Prostate gland (tissue), 2 donors: ENCODE measurements at places on chromosomes 11 and 22. TPM values are rescaled to one million over a fixed set of nuclear protein-coding genes. Genes with fewer than 3 reads are reported as not detected.

MYEOV gene
- total RNA-seq = not detected

PANX3 gene
- not detected for total RNA-seq

- no peaks in the 10 kb centered on the region for H3K27me3 ChIP-seq
- DNase-seq = no peak
- H3K36me3 ChIP-seq = no peaks in the 10 kb centered on the region
- no peak overlapping the region for H3K27ac ChIP-seq
- no peaks in the 10 kb centered on the region for H3K4me1 ChIP-seq
- H3K4me3 ChIP-seq = no peak overlapping the region
These were observed 7.8 kb upstream of the STIP1 start for GRCh38 chr11:64178203-64178602.

GRCh38 chr11:76269661-76270261 is 63.5 kb upstream of the WNT11 start:
- no peak for DNase-seq
- H3K36me3 ChIP-seq = no peaks in the 10 kb centered on the region
- H3K27me3 ChIP-seq = no peaks in the 10 kb centered on the region
- no peak overlapping the region for H3K27ac ChIP-seq

DNA sequence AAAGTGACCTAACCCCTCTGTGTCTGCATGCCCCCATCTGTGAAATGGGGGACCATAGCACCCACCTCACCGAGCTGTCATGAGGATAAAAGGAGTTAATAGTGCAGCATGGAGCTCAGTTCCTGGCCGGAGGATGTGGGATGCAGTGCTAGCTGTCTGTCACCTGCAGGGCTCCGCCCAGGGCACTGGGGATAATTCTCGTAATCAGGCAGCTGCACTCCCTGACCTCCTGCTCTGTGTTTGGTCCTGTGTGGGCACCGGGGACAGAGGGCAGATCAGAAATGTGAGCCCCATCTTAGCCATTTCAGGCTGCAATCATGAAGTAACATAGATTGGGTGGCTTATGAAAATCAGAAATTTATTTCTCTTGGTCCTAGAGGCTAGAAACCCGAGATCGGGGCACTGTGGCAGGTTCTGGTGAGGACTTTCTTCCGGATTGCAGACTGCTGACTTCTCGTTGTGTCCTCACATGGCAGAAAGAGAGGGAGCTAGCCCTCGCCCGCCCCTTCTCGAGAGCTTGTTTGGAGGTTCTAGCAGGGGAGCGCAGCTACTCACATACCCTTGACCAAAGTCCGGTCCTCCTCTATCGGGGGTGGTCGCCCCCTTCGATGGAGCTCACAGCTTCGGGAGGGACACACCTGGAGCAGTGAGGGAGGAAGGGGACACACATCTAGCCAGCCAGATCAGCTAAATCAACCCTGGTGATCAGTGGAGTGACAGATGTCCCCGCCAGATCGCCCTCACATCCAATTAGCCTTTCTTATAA is 3.2 kb downstream of the KCTD17 start:
- no peak overlapping the region for H3K27ac ChIP-seq
- H3K36me3 ChIP-seq = no peaks in the 10 kb centered on the region
- H3K4me1 ChIP-seq = peaks cover 3% of the 10 kb centered on the region
- H3K4me3 ChIP-seq = no peak overlapping the region

DNA sequence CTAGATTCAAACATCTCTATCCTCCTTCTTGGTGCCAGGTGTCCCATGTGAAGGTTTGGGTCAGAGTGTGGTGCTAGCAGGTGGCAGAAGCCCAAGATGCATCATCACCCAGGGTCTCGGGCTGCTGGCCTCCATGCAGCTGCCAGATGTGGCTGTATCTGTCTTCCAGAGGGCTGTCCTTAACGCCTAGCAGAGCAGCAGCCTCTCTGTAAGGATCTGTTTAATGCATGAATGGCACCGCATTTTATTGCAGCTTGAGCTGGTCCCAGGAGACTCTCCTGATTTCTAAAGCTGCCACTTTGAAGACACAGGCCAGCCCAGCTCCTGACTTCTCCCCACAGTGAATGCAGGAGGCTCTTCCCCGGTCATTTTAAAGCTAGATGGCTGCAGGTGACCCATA is 26.3 kb downstream of the SLC1A2 start:
- no peaks in the 10 kb centered on the region for H3K27me3 ChIP-seq
- H3K27ac ChIP-seq = no peak overlapping the region
- DNase-seq = no peak

- DNase-seq = no peak
- no peaks in the 10 kb centered on the region for H3K4me1 ChIP-seq
- no peak overlapping the region for H3K4me3 ChIP-seq
These were observed 36.5 kb downstream of the TSPAN18 start for GRCh38 chr11:44763121-44763820.

DNA sequence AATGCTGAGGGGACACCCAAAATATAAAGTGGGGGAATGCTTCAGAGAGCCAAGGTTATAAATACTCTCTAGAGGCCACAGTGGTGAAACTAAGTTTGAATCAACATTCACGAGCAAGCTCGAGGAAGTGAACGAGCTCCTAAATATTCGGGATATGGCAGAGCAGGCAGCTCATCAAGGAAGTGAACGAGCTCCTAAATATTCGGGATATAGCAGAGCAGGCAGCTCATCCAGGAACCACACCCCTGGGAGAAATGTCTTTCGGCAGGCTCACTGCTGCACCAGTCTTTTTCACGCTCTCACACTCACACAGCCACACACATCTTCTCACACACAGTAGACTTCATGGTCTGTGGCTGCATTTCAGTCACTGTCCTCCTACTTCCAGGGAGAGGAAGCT is 787.5 kb downstream of the OPCML start:
- DNase-seq = no peak
- H3K36me3 ChIP-seq = no peaks in the 10 kb centered on the region
- H3K27me3 ChIP-seq = no peaks in the 10 kb centered on the region
- no peak overlapping the region for H3K27ac ChIP-seq
- H3K4me1 ChIP-seq = no peaks in the 10 kb centered on the region

SUSD2 gene
- total RNA-seq = 9.3 TPM

DNA sequence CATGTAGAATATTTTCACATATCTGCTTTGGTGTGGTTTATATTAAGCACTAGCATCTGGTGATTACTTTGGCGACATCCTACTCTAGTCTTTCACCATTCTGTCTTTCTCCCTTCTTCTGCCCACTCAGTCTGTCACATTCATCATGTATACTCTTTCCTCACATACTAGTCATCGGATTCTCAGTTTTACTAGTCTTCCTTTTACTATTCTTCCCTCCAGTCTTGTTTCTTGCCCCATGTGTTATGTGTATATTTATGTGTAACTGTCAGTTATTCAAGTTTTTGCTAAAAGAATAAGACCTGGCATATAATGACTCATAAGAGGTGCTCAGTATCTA is 4.6 kb upstream of the DIXDC1 start:
- H3K36me3 ChIP-seq = no peaks in the 10 kb centered on the region
- no peak overlapping the region for H3K4me3 ChIP-seq
- H3K27ac ChIP-seq = no peak overlapping the region
- no peak for DNase-seq
- H3K4me1 ChIP-seq = no peaks in the 10 kb centered on the region

FOLR3 gene
- not detected for total RNA-seq

GRCh38 chr11:61598886-61599868 is 18.3 kb upstream of the SYT7 start:
- H3K4me3 ChIP-seq = no peak overlapping the region
- peaks cover 19% of the 10 kb centered on the region for H3K4me1 ChIP-seq
- no peak for DNase-seq
- H3K27ac ChIP-seq = peak overlapping the region; percentile 98
- H3K27me3 ChIP-seq = no peaks in the 10 kb centered on the region

GRCh38 chr11:13290221-13290980 is 12.8 kb downstream of the BMAL1 start:
- no peaks in the 10 kb centered on the region for H3K27me3 ChIP-seq
- DNase-seq = no peak
- H3K4me3 ChIP-seq = no peak overlapping the region

DNA sequence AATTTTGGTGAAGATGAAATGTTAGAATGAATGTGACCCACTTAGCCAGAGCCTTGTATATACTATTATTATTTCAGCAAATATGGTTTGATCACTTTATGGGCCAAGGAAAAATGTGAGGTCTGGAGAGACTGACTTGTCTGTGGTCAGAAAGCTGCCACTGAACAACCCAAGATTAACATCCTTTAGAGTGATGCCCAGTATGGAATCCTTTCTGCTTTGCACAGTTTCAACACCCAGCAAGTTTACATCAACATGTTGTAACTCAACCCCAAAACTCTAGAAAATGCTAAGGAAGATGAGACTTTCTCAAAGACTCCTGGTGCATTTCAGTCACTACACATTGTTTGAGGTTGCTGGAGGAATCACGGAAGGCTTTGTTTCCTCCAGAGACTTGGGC is 107.7 kb downstream of the SNX19 start:
- DNase-seq = no peak
- no peak overlapping the region for H3K27ac ChIP-seq
- no peaks in the 10 kb centered on the region for H3K4me1 ChIP-seq
- no peaks in the 10 kb centered on the region for H3K36me3 ChIP-seq
- H3K27me3 ChIP-seq = no peaks in the 10 kb centered on the region

- H3K36me3 ChIP-seq = no peaks in the 10 kb centered on the region
- peaks cover 16% of the 10 kb centered on the region for H3K27me3 ChIP-seq
- H3K4me3 ChIP-seq = no peak overlapping the region
- H3K4me1 ChIP-seq = no peaks in the 10 kb centered on the region
These were observed 840 bp downstream of the SEZ6L start for GRCh38 chr22:26170112-26170492.
